ENCODE measurements at places on chromosomes 13 and 19.

GRCh38 chr13:39266426-39266825 is 228.2 kb downstream of the NHLRC3 start:
- H3K36me3 ChIP-seq = no peaks in the 10 kb centered on the region
- no peak for DNase-seq
- H3K27me3 ChIP-seq = no peaks in the 10 kb centered on the region
- no peak overlapping the region for H3K4me3 ChIP-seq
- H3K27ac ChIP-seq = no peak overlapping the region

- no peaks in the 10 kb centered on the region for H3K4me1 ChIP-seq
- peaks cover 42% of the 10 kb centered on the region for H3K27me3 ChIP-seq
- DNase-seq = no peak
- no peaks in the 10 kb centered on the region for H3K36me3 ChIP-seq
These were observed 2.0 kb upstream of the TMEM221 start for GRCh38 chr19:17450264-17451075.

DNA sequence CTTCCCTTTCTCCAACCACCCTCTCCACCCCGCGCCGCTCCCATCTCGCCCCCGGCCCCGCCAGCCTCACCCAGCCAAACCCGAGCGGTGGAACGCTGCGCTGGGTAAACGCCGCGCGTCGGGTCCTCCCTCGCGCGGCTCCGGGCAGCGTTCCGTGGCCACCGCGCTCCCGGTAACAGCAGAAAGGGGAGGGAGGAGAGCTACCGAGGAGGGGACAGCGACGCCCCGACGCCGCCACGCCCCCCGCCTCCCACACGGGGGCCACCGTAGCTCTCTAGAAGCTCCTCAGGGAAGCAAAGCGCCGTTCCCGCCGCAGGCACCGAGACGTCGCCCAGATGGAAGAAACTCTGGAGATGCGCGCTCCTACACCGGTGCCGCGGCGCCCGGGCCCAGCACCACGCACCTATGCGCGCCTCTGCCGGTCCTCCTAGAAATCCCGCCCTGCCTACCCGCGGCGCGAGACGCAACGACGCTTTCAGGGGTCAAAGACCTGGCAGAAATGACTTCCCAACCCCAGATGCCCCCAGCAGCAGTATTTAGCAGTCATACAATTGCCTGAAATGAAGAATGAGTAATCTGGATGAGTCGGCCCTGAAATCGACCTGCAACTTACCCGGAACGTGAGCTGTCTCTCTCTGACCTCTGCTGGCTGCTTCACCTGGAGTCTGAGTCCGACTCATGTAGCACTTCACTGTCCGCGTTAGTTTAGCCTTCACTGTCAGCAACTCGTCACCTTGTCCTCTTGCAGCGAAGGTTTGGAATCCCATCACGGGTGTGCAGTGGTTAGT is at the start of gene RUBCNL:
TSS of gene RUBCNL (minus strand) at position 189 of the 788 bp plus-strand sequence. CDS start 14,777 bp downstream, outside the sequence.
- peaks cover 74% of the 10 kb centered on the region for H3K27me3 ChIP-seq
- no peaks in the 10 kb centered on the region for H3K4me1 ChIP-seq
- H3K36me3 ChIP-seq = no peaks in the 10 kb centered on the region
- H3K27ac ChIP-seq = no peak within 1 kb of the TSS

DNA sequence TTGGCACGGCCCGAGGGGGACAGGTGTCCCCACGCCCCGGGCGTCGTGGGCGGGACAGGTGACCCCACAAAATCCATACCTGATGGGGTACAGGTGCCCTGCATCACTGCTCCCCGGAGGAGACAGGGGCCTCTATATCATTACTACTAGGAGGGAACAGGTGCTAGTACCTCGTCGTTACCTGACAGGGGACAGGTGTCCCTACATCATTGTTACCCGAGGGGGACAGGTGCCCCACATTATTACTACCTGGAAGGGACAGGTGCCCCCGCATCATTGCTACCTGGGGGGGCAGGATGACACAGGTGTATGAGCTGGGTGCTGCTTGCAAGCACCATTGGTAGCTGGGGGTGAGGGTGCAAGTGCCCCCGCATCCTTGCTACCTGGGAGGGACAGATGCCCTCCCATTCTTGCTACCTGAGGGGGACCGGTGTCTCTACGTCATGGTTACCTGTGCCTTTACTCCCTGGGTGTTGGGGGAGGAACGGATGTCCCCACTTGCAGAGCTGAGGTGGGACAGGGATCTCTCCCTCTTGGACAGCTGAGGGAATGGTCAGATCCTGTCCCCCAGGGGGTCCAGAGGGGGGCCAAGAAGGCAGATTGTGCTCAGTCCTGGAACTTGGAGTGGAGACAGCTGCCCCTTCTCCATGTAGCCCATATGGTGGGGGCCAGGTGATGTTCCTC is 620 bp downstream of the CRTC1 start:
- DNase-seq = peak; percentile 47
- peaks cover 3% of the 10 kb centered on the region for H3K4me1 ChIP-seq
- no peaks in the 10 kb centered on the region for H3K27me3 ChIP-seq
- H3K27ac ChIP-seq = no peak overlapping the region

GRCh38 chr19:58154679-58155648 is 4.4 kb upstream of the ZNF329 start:
- H3K4me3 ChIP-seq = peak overlapping the region; percentile 92
- no peaks in the 10 kb centered on the region for H3K36me3 ChIP-seq
- peak; percentile 99 for DNase-seq
- peak overlapping the region; percentile 2 for H3K27ac ChIP-seq
- no peaks in the 10 kb centered on the region for H3K27me3 ChIP-seq
- H3K4me1 ChIP-seq = no peaks in the 10 kb centered on the region

- no peaks in the 10 kb centered on the region for H3K4me1 ChIP-seq
- no peaks in the 10 kb centered on the region for H3K27me3 ChIP-seq
- peaks cover 85% of the 10 kb centered on the region for H3K36me3 ChIP-seq
- DNase-seq = no peak
- H3K27ac ChIP-seq = no peak overlapping the region
These were observed 114.0 kb downstream of the STK24 start for GRCh38 chr13:98462946-98463345.

DNA sequence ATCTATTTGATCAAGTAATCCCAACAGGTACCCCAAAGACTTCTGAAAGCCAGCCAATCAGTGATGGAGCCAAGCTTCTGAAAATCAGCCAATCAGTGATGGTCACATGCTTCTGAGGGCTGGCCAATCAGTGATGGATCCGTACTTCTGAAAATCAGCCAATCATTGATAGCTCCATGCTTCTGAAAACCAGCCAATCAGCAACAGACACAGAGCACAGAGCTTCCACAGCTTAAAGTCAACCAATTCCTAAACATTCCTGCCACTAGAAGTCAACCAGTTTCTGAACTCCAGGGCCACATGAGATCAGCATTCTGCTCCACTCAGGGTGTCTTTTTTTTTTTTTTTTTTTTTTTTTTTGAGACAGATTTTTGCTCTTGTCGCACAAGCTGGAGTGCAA is 8.2 kb upstream of the HSD17B14 start:
- H3K4me3 ChIP-seq = no peak overlapping the region
- DNase-seq = peak; percentile 65
- H3K27me3 ChIP-seq = no peaks in the 10 kb centered on the region
- H3K36me3 ChIP-seq = no peaks in the 10 kb centered on the region
- H3K4me1 ChIP-seq = no peaks in the 10 kb centered on the region

- no peaks in the 10 kb centered on the region for H3K36me3 ChIP-seq
- H3K4me3 ChIP-seq = no peak overlapping the region
- H3K27ac ChIP-seq = no peak overlapping the region
These were observed 39.0 kb downstream of the WASF3 start for GRCh38 chr13:26596458-26596857.

DNA sequence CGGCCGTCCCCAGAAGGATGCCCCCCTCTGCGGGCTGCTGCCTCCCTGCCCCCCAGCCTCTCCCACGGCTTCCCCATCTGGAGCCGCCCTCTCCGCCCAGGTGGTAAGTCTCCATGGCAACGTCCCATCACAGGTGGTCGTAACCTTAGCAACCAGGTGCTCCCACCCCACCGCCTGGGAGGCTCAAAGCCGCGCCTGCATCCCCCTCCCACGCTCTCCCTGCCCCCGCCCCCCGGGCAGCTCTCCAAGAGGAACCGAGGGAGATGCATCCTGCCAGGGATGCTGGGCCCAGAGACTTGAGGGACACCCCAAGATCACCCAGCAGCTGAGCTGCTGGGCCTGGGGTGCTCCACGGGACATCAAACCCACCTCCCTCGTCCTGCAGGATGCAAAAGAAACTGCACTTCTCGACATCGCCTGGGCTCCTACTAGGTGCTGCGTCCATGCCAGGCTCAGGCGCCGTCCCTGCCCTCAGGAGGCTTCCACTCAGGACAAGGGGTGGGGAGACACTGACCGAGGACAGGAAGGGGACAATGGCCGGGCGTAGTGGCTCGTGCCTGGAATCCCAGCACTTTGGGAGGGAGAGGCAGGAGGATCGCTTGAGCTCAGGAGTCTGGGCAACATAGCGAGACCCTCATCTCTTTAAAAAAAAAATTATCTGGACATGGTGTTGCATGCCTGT is 5.0 kb upstream of the LINGO3 start:
- DNase-seq = no peak
- no peaks in the 10 kb centered on the region for H3K36me3 ChIP-seq
- H3K4me3 ChIP-seq = no peak overlapping the region
- H3K4me1 ChIP-seq = no peaks in the 10 kb centered on the region
- peaks cover 13% of the 10 kb centered on the region for H3K27me3 ChIP-seq

GRCh38 chr13:92735909-92736308 is 490.7 kb upstream of the GPC6 start:
- H3K4me1 ChIP-seq = no peaks in the 10 kb centered on the region
- no peak overlapping the region for H3K27ac ChIP-seq
- H3K4me3 ChIP-seq = no peak overlapping the region
- no peaks in the 10 kb centered on the region for H3K36me3 ChIP-seq

- no peaks in the 10 kb centered on the region for H3K36me3 ChIP-seq
- H3K27me3 ChIP-seq = peaks cover 41% of the 10 kb centered on the region
- DNase-seq = no peak
These were observed 62.2 kb upstream of the ARGLU1 start for GRCh38 chr13:106630162-106630561.

DNA sequence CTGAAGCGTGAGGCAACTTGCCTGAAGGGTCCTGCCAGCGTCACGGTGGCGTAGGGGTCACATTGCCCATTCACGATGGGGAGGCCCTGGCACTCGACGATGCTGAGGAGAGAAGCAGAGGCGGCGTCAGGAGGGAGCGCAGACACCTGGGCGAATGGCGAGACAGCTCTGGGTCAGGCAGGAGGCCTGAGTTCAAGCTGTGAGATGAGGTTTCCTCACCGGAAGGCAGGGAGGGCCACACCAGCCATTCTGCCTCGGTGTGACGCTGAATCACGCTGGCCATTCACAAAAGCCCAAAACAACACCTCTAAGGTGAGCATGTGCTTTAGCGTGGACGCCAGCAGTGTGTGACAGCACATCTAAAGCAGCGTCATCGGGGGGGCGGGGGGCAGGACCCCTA is 54.0 kb upstream of the C13orf46 start:
- H3K27me3 ChIP-seq = no peaks in the 10 kb centered on the region
- no peak overlapping the region for H3K4me3 ChIP-seq
- H3K4me1 ChIP-seq = peaks cover 10% of the 10 kb centered on the region
- no peak overlapping the region for H3K27ac ChIP-seq
- DNase-seq = no peak

DNA sequence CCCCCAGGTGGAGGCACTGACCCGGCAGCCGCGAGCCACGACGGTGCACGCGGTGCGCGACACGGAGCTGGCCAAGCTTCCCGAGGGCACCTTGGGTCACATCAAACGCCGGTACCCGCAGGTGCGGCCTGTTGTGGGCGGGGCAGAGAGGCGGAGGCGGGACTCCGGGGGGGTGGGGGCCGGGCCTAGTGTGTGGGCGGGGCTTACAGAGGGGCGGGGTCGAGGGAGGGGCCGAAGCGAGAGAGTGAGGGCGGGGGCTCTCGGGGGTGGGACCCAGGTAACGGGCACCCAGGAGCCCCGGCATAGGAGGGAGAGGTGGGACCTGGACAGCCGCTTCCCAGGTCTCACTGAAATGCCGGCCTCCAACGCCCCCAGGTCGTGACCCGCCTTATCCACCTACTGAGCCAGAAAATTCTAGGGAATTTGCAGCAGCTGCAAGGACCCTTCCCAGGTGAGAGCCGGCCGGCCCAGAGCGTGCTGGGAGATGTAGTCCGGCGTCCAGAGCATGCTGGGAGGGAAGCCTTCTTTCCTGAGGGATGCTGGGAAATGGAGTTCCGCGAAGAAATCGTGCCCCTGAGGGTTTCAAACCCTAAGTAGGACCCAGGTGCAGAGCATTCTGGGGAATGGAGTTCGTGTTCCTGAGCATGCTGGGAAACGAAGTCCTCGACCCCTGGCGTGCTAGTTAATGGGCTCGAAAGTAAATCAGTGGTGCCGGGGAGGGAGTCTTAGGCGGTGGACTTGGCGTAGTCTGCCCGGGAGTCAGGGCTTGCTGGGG is 15.7 kb downstream of the PNPLA6 start:
- DNase-seq = peak; percentile 98
- H3K4me1 ChIP-seq = no peaks in the 10 kb centered on the region
- H3K36me3 ChIP-seq = peaks cover 25% of the 10 kb centered on the region

DNA sequence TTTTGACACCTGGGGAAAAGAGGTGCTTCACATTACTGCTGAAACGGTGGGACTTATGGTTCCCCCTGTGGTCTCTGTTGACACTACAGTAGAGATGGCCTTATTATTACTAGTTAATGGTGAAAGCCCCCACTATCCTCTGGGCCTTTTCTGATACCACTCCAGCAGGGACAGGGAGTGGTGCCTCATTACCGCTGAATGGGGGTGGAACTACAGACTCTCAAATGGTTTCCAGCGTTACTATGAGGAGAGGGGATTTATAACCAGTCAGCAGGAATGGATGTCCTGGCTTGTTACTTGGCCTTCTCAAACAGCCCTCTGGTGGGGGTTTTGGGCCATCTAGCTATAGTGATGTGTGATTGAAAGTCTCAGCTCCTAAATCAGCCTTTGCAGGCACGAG is 96.7 kb upstream of the DIAPH3 start:
- DNase-seq = peak; percentile 73
- no peaks in the 10 kb centered on the region for H3K27me3 ChIP-seq
- H3K36me3 ChIP-seq = no peaks in the 10 kb centered on the region
- H3K27ac ChIP-seq = no peak overlapping the region
- H3K4me1 ChIP-seq = no peaks in the 10 kb centered on the region
- H3K4me3 ChIP-seq = no peak overlapping the region
